ENCODE measurements at places on chromosomes 3 and 15.

DNA sequence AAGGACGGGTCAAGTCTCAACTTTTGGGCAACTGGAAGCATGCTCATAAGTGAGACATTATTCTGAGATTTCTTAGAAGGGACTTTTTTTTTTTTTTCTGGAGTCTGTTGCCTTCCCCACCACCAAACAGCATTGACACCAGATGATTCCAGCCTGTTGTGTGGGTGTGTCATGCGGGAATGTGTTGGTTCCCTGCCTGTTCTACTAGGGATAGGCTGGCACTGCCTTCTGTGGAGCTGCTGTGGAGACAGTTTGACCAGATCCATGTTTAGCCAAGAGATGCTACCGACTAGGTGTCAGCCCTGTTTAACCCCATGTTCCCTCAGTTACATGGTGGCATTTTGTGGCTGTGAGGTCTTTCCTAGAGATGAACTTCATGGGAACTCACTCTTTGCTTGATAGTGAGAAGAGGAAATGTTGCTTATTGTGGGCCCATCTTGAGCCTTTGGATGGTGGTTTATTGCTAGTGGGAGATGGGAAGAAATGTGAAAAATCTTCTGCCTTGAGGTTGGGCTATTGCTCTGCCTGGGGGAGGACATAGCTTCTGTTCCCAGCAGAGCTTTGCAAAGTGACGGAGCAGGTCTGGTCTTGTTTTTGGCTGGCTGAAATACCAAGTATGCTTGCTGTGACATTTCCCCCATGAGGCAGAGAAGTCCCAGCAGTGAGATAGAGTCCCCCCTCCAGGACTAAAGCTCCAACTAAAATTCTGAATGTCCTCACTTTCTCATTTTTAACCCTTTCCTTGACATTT, 31.3 kb downstream of the TRAK1 start:
- DNase-seq: no peak

DNA sequence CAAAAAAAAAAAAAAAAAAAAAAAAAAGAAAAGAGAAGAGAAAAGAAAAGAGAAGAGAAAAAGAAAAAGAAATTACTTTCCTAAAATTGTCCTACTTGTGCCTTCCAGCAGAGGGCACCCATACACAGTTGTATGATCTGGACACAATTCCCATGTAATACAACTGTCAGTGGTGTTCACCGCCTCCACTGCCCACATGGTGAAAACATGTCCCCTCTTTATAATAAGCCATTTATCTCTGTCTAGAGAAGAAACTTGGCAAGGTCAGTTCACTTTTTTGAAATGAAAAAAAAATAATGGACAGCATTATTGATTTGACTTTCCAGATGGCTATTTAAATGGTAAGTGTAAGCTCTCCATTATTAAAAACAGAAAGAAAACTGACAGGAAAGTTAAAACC, 459.4 kb downstream of the GBE1 start:
- DNase-seq: no peak

DNA sequence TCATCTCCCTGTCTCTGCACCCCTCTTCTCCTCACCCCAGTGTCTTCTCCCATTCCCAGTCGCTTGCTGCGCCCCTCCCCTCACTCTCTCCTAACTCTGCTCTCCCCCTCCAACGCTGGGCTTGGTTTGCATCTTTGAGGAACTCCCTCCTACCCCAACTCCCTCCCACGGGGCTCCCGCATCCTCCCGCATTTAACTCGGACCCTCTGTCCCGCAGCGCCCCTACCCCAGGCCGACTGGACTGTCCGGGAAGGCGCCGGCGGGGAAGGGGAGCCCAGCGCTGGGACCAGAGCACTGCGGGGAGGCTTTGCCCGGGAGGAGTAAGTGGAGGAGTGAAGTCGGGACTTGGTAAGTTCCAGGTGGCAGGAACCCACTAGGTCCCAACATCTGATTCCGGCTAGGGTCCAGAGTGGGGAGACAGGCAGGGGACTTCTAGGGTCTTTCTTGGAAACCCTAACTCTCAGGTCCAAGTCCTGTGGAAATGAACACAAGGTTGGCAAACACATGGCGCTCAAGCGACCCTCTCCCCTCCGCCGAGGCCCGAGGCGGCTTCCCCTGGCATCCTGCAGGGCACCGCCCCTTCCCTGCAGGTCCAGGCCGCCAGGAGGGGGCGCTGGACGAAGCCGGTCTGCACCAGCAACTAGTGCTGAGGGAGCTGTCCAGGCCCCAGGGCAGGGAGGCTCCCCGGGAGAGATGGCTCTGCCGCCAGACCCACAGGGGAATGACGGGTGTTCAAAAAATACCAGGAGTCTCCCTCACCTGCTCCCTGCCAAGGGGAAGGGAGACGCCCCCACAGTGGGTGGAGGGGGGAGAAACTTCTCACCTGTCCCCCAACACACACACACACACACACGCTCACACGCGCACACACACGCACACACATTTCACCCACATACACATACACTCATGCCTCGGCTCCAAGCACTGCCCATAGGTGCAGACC, 53.2 kb downstream of the LHFPL4 start:
- no peak for DNase-seq

DNA sequence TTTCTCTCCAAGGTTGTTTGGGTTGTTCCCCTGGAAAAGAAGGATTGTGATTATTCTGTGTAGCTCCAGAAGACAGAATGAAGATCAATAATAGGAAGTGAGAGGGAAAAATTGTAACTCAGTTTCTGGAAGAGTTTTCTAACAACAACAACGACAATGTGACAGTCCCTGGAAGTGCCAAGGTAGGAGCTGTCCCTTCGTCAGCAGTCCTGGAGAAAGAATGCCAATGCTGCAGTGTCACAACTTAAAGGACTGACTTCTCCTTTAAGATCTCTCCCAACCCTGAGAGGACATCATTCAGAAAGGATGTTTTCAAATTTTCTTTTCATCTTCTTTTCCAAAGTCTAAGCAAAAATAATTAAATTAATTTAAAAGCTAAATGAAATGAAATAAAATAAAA, 136.4 kb upstream of the GAP43 start:
- DNase-seq: no peak

DNA sequence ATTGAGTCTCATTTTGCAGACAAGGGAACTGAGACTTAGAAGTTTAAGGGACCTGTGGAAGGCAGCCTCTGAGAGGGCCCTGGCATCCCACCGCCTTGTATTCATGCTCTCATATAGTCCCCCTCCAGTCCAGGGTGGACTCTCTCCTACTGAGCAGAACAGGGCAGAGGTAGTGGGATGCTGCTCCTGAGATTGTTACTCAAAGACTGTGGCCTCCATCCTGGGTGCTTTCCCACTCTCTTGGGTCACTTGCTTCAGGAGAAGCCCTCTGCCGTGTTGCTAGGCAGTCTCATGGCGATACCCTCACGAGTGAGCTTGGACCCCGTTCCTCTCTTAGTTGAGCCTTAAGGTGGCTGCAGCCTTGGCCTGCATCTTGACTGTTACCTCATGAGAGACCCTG, 22.2 kb upstream of the ADCY5 start:
- DNase-seq: no peak

GRCh38 chr3:28907616-28908015, 373.3 kb upstream of the RBMS3 start:
- no peak for DNase-seq

GRCh38 chr15:40807888-40808461, 702 bp upstream of the DNAJC17 start:
- DNase-seq: no peak

DNA sequence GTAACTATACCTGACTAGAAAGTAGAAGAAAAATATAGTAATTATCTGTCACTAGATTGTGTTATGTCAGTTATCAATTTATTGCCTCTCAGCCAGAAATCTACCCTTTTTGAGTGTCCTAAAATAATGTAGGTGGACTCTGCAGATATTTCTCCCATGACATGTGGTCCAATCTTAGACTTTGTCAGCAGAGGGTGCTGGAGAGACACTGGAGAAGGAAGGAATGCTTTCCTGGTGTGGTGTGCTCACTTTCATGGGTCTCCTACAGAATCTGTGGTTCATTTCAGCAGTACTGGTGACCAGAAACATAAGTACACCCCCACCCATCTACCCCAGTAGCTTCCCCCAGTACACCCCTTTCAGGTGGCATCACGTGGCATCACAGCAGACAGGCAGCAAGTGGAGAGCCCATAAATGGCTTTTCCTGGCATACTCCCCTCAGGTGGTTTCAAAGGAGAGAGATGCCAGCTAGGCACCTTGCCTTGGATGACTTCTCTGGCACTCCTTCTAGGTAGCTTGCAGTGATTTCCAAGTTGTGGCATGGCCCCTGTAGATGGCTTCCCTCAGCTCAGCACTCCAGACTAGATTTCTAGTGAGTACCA, 114.7 kb downstream of the GADL1 start:
- no peak for DNase-seq

DNA sequence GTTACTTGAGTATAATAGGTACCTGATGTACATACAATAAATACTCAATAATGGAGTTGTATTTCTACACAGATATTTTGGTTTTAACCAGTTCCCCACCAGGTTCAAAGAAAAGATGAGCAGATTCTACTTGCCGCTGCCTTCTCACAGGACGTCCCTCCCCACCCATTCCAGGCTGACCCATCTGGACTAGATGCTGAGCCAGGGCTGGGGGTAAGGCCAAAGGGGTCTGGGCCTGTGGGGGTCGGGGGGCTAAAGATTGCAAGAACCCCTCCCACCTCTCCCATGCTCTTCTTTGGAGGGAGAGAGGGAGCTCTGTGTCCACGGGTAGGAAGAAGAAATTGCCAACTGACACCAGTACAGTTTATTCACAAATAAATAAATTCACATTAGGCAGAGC, 1.5 kb downstream of the MESP1 start:
- no peak for DNase-seq

DNA sequence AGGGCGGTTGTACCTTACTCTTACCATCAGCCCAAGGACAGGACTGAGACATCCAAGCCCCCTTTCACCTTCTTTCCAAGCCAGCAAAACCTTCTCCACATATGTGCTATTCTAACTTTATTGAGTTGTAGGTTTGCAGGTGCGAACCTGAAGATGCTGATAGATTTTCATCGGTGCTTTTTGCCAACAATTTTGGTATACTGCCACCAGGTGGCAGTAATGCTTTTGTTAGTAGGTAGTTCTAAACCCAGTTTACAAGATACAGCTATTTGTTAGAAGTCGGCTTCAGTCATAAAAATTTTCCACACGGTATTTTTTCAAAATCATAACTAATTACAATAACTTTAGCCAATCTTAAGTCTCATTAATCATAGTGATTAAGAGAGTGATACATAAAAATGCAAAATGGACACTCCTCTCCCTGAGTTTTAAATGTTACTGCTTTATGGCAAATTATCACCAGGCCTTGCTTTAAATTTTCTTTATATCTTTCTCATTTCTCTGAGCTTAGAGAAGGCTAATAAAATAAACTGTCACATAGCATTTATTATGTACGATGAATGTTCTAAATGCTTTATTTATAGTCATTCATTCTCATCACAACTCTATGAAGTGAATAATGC, 636 bp downstream of the TBC1D21 start:
- peak; percentile 31 for DNase-seq
